Suppressor macrophage treated with lipopolysaccharide for 1 hour (primary cell): ENCODE measurements at places on chromosomes 13 and 19.

- DNase-seq = no peak
Observed at GRCh38 chr13:33452873-33453517, 167.4 kb upstream of the STARD13 start.

DNA sequence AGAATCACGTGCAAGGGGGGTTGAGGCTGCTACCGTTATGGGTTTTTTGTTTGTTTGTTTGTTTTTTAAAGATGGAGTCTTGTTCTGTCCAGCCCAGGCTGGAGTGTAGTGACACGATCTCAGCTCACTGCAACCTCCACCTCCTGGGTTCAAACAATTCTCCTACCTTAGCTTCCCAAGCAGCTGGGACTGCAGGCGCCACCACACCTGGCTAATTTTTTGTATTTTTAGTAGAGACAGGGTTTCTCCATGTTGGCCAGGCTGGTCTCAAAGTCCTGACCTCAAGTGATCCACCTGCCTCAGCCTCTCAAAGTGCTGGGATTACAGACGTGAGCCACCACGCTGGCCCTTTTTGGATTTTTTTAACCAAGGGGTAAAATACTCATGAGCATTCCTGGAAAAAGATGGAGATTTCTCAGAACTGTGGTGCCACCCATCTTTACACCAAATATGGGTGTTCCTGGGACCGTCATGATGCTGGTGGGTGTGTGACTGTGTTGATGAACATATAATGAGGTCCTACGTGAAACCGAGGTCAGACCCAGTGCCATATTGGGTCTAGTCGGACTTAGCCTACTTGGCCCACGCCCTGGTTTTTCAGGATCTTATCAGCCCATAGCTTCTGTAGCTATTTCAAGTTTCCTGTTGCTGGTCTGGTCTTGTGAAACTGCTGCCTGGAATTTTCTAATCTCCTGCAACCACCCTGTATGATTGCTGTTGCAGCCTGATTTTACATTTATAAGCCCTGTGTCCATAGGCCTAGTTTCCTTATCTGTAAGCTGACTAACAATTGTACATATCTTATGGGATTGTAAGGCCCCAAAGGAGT, 6.2 kb downstream of the PPP1R15A start:
- DNase-seq = peak; percentile 86

DNA sequence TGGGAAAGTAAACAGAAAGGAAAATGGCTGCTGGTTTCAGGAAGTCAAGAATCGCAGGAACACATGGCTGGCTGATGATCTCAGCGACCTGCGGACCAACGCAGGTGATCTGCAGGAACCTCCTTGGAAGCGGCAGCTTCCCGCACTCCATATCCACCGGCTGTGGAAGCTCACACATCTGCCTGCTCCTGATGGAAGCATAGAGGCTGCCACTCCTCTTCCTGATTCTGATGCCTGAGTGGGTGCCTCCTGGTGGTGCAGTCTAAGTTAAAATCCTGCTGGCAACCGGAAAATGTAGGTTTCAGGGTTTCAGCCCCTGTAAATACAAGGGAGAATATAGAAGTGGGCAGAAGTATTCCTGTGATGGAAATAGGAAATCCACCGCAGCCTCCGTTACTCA, 75.5 kb downstream of the TNFSF13B start:
- DNase-seq = no peak

- no peak for DNase-seq
Observed at GRCh38 chr19:8469613-8470368, 25.0 kb downstream of the HNRNPM start.

GRCh38 chr13:32587811-32588170, 1.5 kb downstream of the PDS5B start:
- no peak for DNase-seq

GRCh38 chr19:42169486-42170413, 37.5 kb upstream of the POU2F2 start:
- DNase-seq = no peak

- peak; percentile 87 for DNase-seq
Observed at GRCh38 chr19:42254089-42254849, 659 bp downstream of the ERF start.

- no peak for DNase-seq
Observed at GRCh38 chr13:23828866-23829265, 60.3 kb downstream of the MIPEP start.

- DNase-seq = no peak
Observed at GRCh38 chr19:30391554-30392551, 19.7 kb downstream of the ZNF536 start.

DNA sequence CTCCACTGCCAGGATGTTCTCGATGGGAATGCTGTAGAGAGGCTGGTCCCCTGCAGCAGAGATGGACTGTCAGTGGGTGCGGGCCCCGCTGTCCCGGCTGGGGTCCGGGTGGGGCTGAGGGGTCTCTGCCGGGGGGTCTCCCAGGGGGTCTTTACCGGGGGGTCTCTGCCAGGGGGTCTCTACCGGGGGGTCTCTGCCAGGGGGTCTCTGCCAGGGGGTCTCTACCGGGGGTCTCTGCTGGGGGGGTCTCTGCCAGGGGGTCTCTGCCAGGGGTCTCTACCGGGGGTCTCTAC, 25.7 kb upstream of the C13orf46 start:
- DNase-seq = no peak

DNA sequence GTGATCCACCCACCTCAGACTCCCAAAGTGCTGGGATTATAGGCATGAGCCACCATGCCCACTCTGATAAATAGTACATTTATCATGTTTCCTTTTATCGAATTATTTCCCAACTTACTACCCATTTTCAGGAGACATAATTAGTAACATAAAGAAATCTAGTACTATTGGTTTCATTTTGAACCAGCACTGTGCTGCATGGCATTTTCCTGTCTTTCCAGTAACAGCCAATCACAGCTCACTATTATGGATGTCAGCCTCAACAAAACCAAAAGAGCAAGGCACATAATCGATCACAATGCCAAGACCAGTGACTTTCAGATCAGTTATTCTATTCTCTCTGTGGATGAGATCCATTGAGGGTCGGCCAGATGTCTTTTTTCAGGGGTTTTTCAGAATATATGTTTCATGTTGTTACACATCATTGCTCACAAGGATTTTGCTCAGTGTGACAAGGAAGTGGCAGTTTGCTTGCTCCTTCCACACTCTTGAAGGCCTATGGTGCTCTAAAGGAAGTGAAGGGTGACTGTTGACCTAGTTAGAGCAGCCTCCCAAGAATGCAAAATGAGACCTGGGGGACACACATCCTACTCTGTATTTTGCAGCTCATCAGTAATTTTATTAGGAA, 233.4 kb downstream of the KCNRG start:
- peak; percentile 50 for DNase-seq

- no peak for DNase-seq
Observed at GRCh38 chr13:19658831-19659230, 25.4 kb downstream of the MPHOSPH8 start.
